DMS53 (cell line): ENCODE measurements at places on chromosomes 12 and 14.
A peak's percentile ranks its signal among the peaks of the same experiment; 100 is the strongest.

GRCh38 chr14:61077951-61078720, 97.1 kb downstream of the SLC38A6 start:
- no peak for DNase-seq

DNA sequence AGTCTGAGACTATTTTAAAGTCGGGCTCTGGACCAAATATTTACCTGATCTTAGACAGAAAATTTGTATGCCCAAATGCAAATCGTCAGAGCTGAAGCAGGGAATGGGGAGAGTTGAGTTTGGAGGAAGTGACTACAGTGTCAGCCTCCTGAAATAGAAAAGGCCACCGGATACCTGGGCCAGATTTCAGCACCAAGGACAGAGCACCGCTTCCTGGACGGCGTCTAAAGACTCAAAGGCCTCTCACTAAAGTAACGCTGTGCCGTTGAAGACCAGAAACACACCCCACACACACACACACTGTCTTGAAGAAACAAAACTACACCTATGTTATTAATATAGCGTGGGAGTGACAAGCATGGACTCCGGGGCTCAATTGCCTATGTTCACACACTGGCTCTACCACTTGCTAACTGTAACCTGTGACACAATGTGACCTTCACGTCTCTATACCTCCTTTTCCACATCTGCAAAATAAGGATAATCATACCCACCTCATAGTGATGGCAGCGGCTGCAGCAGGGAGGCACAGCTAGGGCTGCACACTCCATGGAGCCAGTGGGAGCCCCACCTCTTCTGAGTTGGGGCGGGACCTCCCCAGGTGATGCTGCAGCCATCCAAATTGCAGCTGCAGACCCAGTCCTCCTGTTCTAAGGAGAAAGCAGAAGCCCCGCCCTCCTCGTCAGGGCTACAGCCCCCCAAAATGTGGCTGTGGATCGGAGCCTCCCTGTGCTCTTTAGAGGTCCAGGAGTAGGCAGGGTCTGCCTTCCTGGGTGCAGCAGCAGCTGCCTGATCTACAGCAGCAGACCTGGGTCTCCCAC, 35.6 kb downstream of the KRT76 start:
- DNase-seq: peak; percentile 51

GRCh38 chr14:92572050-92572449, 58.5 kb downstream of the RIN3 start:
- DNase-seq: no peak

GRCh38 chr12:110889361-110889760, 31.0 kb downstream of the MYL2 start:
- DNase-seq: no peak

GRCh38 chr14:45125754-45126153, 8.5 kb downstream of the FKBP3 start:
- no peak for DNase-seq
